ENCODE measurements at places on chromosomes 12 and 14.
A peak's percentile ranks its signal among the peaks of the same experiment; 100 is the strongest.

GRCh38 chr14:56351861-56352260, 227.7 kb upstream of the TMEM260 start:
- DNase-seq, result no peak

- DNase-seq, result no peak
These were observed 130.3 kb downstream of the IGF1 start for GRCh38 chr12:102350070-102350469.

GRCh38 chr14:51575349-51576116, 76.2 kb upstream of the FRMD6 start:
- DNase-seq, result no peak

DNA sequence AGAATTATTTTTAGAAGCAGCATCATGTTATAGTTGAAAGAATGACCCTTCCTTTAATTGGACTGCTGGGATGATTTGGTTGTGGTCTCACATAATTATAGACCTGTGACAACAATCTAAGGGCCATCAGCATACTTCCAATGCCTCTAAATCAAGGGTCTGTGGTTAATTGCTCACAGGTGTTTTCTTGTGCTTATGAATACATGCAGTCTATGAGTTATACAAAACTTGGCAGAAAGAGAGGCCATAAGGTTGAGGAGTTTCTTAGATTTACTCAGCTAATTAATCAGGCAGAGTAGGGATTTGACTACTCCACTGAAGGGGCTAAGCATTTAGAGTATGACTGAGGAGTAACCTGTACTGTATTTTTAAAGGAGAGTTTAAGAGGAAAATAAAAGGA, 37.0 kb upstream of the FRMD6 start:
- DNase-seq, result no peak

DNA sequence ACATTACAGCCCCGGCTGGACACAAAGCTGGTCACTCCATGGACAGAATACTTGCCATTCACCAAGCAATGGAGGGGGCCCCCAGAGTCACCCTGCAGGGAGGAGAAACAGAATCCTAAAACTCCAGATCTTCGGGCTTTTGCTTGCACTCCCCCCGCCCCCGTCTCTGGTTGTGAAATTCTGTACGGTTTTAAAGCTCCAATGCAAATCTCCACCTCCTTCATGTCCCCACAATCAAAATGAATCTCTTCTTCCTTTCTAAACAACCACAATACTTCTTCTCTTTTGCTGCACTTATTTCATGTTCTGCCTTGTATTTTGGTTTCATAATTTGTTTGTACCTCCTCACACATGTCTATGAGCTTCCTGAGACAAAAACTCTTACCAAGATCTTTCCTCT, 5.8 kb upstream of the BIN2 start:
- DNase-seq, result no peak

- no peak for DNase-seq
These were observed 29.8 kb upstream of the AP4S1 start for GRCh38 chr14:30995689-30996088.

DNA sequence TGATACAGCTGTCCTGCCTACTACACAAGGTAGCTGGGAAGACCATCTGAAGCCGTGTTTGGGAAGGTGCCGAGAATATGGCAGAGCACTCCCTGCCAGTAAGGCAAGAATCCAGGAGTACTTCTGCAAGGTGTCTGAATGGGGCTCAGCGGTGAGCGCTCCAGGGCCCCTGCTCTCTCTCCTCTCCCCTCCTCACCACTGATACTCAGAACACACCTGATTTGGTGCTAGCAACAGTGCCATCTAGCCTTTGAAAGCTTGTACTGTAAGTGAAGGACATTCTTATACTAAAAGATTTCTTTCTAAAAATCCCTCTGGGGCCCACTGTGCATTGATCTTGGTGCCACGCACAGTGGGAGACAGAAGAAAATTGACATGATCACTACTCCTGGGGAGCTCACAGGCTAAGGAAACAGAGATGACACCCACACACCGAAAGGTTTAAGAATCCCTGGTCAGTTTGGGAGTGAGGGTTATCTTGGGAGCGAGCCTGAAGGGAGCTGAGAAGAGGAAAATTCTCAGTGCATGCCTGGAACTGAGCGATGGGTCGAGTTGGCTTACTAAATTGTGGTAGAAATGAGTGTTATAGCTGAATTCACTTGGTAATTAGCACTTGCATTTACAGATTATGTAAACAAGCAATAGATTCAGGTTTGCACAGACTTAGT, 216.9 kb downstream of the NTF3 start:
- DNase-seq, result no peak

GRCh38 chr14:87260460-87260859, 732.5 kb downstream of the GALC start:
- no peak for DNase-seq

GRCh38 chr14:63078569-63078968, 33.3 kb upstream of the KCNH5 start:
- DNase-seq, result no peak

- DNase-seq, result no peak
These were observed 158.5 kb downstream of the FOXA1 start for GRCh38 chr14:37436519-37436918.

DNA sequence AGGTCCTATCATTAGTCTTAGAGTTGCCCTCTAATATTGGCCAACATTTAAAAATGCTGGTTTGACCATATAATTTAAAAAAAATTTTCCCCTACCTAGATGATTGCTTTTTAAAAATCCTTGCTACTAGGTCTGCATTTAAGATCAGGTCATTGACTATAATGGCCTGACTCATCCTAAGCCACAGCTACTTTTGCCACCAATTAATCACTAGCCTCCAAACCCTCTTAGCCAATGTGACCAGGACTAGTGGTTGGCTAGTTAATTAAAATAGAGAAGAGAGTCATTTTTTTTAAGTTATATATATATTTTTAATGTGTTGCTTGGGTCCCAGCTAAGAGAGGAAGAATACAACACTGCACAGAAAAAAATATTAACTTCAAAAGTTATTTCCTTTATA, 57.5 kb downstream of the SOS2 start:
- DNase-seq, result no peak

DNA sequence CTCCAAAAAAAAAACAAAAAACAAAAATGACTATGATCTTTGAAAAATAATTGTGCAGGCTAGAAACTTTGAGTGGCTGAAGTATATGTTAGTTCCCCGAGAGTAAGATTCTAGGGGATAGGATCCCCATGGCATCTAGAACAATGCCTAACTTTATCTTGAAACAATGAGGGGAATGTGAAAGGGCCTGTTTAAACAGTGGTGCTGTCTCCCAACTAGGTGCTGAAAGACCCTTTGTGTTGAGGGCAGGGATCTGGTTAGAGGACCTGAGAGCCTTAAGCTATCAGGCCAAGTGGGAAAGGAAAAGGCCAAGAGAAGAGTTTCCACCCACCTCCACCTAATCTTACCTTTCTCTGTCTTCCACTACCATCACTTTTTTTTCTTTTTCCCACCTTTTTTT, 6.8 kb upstream of the YLPM1 start:
- DNase-seq, result no peak

GRCh38 chr14:90558983-90559590, 162.3 kb downstream of the CALM1 start:
- DNase-seq, result no peak

GRCh38 chr12:99043319-99043914, 398.3 kb downstream of the APAF1 start:
- peak; percentile 1 for DNase-seq

- no peak for DNase-seq
These were observed 6.0 kb upstream of the PCNX1 start for GRCh38 chr14:70901269-70901668.

- DNase-seq, result no peak
These were observed 74.4 kb upstream of the COCH start for GRCh38 chr14:30799933-30800332.

DNA sequence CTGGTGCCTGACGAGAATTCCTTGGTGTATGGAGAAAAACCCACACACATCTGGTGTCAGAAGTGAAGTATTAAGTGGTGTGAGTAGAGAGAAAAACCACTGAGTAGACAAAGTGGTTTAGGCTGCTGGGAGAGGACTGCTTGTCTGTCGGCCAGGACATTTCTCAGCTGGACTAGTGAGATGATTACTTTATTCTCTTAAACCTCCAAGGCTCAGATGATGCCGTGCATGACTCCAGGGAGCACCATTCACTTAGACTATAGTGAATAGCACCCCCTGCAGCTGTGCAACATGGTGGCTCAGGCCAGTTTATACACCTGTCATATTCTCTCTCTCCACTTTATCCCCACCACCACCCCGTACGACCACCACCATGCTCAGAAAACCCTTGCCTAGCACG, 28.5 kb upstream of the NFYB start:
- DNase-seq, result no peak

DNA sequence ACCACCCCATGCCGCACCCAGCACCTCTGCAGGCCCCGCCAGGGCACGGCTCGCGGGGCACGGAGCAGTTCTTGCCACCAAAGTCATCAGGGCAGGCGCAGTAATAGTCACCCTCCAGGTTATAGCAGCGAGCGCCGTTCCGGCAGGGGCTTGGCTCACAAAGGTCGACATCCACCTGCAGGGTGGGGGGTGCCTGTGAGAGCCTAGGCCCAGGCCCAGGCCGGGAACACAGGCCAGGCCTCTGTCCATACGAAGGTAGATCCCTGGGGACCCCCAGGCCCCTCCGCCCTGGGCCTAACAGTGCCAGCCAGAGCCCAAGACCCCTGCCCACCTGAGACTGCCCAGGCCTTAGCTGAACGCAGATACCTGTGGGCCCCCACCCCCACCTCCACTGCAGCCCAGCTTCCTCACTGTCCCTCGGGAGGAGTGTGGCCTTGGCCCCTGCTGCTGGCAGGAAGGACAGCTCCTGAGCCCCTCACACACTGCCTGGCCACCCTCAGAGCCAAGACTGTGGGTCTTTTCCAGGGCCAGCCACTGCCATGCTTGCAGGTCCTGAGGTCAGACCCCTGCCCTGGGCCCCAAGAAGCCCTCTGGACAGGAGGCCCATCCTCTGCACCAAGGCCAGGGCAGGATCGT, 19.3 kb downstream of the JAG2 start:
- DNase-seq, result no peak

- no peak for DNase-seq
These were observed 284.3 kb upstream of the MDGA2 start for GRCh38 chr14:47959740-47960139.

- DNase-seq, result no peak
These were observed 659.1 kb downstream of the NRXN3 start for GRCh38 chr14:78829274-78829673.

- DNase-seq, result no peak
These were observed 177.9 kb upstream of the PRMT8 start for GRCh38 chr12:3313066-3313465.

- DNase-seq, result no peak
These were observed 4.9 kb upstream of the PTGDR start for GRCh38 chr14:52262600-52262999.

DNA sequence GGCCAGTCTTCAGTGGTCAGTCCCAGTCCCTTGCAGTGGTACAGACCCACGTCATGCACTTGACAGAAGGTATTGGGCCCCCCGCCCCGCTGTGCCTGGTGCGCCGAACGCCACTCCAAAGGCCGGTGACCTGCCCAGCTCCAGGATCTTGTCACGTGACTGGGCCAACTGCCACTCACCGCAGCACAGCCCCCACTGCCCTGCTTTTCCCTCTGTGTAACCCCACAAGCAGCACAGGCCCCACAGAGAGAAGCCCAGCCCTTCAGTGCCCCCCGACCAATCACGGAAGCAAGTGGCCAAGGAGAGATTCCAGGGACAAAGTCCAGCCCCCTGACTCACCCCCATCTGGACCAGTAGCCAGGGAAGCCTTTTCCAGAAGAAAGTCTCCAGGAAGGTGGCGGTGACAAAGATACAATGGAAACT, 498 bp downstream of the GPR132 start:
- no peak for DNase-seq

DNA sequence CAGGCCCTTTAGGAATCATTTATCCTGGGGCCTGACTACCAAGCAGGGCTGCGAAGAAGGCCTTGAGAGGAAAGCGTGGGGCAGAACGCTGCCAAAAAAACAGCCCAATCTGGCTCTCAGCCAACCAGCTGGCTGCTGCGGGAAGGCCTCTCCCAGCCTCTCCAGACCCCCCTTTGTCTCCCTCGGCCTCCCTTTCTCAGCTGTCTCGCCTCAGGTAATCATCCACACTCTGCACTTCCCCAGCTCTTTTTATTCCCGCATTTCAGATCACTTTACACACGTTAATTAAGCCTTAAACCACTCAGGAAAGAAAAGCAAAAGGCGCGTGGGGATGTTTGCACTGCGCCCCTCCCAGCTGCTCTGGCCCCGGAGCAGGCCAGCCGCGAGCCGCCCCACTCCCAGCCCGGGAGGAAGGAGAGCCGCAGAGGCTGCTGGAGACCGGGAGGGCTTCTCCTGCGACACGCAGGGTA, 208.2 kb upstream of the FOXN3 start:
- no peak for DNase-seq

GRCh38 chr12:7015555-7016370, 2.5 kb downstream of the LPCAT3 start:
- no peak for DNase-seq
